ENCODE measurements at places on chromosomes 2 and 18.

DNA sequence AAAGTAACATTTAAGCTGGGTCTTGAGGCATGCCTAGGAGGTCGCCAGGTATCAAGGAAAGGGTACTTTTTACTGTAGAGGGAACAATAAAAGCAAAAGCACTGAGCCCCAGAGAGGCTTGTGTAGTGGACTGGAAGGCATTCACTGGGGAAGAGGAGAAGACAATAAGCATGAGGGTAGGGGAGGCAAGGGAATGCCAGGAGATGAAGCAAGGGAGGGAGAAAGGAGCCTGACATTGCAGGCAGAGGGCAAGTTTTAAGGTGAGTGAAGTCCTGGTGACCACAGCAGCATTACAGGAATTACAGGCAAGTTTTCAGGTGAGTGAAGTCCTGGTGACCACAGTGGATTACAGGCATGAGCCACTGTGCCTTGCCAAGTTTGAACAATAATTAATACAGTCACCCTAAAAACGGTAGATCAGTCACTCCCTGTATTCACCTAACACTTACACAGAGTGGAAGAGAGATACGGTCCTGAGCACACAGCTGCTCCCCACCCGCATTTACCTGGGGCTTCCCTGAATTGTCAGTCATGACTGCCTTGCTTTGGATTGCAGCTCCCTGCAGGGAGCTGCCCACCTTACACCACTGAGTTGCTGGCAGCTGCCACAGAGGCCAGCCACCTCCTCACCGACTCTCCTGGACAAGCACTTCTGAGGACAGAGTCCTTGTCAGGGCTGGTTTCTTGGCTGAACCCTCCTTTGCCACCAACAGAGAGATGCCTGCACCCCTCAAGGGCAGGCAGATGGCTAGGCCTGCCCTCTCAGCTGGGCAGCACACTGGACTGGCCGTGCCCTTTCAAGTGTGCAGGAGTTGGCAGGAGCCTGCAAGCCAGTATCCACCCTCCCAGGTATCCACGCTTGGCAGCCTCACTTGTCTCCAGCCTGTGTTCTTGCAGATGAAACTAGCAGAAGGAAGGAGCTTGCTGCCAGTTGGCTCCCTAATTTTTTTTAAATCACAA is 153.2 kb upstream of the MSH6 start:
- ATAC-seq = no peak

- peak; percentile 94 for ATAC-seq
Measured at GRCh38 chr2:1817256-1818051, 73.1 kb upstream of the PXDN start.

DNA sequence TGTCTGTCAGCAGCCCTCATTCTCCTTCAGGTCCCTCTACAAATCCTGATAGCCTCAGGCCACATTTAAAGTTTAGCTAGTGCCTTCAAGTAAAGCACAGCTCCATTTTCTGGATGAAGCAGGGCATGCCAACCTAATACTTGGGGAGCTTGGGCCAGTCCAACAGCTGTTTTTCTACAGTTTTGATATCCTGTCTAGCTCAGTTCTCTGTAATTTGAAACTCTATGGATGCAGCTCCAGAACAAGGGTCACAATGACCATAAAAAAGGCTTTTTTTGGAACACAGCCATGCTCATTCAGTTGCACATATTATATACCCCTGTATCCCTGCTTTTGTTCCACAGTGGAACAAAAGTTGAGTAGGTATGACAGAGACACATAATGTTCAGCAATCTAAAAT is 373.5 kb downstream of the SUCLG1 start:
- ATAC-seq = no peak

GRCh38 chr2:147294825-147295392 is 549.9 kb upstream of the ACVR2A start:
- no peak for ATAC-seq

GRCh38 chr18:21820811-21821143 is 80.2 kb downstream of the MIB1 start:
- no peak for ATAC-seq

GRCh38 chr2:188576651-188577050 is 285.0 kb downstream of the GULP1 start:
- ATAC-seq = no peak

GRCh38 chr2:172415865-172416183 is 11.6 kb upstream of the ITGA6 start:
- ATAC-seq = no peak

DNA sequence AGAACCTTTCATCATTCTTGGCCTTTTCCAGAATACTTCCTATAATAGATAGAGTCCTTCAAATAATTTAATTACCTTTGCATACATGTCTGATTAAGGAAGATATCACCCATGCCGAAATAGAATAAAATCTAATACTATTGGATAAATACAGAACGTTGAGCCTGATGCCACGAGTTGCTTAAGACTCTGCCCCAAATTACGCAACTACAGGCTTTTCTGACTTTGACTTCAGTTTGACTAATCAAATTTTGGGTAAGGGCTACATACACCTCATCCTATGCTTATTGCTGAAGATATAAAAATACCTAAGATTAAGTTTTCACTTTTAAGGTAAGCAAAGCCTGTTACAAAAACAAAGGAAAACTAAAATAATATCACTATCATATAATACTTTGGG is 1065.1 kb upstream of the NRXN1 start:
- no peak for ATAC-seq

DNA sequence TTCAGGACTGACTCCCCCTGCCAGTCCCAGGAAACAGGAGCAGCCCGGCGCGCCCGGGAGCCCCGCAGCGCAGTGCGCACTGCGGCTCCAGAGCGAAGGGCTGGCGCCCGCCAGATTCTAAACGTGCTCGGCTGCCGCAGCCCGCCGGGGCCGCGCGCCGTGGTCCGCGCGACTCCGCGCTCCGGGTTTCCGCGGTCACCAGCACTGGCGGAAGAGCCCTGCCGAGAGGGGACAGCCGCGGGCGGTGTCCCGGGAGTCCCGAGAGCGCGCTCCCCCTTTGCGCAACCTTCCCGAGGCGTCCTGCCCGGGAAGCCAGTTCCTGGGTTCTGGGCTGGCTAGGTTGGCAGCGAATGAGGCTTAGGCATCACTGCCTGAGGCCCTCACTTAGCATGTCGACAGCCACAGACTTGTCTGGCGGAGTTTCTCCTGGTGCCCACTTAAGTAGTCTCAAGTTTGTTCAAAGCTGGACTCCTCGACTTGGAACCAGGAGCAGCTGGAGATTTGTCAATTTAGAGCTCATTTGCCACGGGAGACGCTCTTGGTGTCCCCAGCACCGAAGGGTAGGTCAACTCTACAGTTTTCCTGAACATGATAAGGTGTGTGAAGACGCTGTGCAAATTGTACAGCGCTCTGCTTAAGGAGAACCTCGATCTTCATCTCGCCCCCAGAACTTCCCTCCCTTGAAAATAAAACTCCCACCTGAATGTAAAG is 1.5 kb upstream of the VSNL1 start:
- peak; percentile 77 for ATAC-seq

DNA sequence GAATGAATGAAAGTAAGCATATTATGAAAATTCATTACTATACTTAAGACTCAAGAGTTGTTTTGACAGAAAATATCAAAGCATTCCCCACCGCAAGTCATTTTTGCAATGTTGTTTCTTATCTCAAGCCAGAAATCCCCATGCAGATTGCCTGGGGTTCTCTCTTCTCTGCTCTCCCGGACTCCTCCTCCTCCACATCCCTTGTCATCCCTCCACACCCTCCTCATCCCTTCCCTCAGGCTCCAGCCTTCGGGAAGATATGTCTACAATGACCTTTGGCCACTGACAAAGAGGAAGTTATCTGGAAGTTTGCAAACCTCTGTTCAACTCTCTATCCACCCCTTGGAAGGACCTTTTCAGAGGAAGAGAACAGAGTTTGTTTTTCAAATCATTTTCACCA is 11.9 kb downstream of the TFCP2L1 start:
- ATAC-seq = peak; percentile 75

- no peak for ATAC-seq
Measured at GRCh38 chr2:26128176-26128575, 44.7 kb upstream of the GAREM2 start.

DNA sequence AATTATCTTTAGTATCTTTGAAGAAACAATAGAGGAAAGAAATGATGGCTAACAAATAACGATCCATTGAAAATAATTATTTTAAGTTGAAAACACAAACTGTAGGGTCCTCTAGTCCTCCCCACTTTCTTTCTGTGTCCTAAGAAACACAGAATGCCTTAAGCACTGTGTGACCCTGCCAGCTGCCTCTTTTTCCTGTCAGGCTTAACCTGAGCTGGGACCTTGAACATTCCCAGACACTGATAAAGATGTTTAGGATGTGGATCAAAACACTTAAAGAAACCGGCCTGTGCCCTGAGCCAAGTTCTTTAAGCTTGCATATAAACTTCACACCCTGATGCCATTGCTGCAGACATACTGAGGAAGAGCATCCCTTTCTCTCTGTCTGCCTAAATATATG is 755.4 kb upstream of the VRK2 start:
- ATAC-seq = no peak

DNA sequence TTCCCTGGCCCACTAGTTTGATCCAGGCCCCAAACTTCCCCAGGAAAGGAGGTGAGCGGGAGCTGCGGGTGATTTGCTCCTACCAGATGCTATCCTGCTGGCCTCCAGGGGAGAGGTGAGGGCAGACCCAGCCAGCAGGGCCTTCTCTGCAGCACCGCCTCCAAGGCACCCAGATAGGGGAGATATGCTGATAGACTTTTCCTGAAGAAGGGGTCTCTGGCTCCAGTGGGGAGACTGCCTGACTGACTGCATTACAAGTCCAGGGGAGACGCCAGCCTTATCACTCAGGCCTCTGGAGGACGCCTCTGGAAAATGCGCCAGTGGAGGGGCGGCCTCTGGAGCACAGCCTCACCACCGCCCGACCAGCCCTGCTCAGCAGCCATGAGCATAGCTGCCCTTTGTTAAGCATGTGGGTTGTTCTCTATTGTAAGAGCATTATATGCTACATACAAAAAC is 60.6 kb upstream of the SMAD7 start:
- no peak for ATAC-seq

DNA sequence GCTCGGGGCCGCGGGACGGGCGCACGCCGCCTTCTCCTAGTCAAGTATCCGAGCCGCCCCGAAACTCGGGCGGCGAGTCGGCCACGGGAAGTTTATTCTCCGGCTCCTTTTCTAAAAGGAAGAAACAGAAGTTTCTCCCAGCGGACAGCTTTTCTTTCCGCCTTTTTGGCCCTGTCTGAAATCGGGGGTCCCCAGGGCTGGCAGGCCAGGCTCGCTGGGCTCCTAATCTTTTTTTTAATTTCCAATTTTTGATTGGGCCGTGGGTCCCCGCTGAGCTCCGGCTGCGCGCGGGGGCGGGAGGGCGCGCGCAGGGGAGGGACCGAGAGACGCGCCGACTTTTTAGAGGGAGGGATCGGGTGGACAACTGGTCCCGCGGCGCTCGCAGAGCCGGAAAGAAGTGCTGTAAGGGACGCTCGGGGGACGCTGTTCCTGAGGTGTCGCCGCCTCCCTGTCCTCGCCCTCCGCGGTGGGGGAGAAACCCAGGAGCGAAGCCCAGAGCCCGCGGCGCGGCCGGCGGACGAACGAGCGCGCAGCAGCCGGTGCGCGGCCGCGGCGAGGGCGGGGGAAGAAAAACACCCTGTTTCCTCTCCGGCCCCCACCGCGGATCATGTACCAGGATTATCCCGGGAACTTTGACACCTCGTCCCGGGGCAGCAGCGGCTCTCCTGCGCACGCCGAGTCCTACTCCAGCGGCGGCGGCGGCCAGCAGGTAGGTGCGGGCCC is 617 bp downstream of the FOSL2 start:
- ATAC-seq = no peak

GRCh38 chr18:24869285-24869684 is 408.8 kb downstream of the HRH4 start:
- ATAC-seq = no peak

- no peak for ATAC-seq
Measured at GRCh38 chr2:60603533-60604190, 50.2 kb upstream of the BCL11A start.

DNA sequence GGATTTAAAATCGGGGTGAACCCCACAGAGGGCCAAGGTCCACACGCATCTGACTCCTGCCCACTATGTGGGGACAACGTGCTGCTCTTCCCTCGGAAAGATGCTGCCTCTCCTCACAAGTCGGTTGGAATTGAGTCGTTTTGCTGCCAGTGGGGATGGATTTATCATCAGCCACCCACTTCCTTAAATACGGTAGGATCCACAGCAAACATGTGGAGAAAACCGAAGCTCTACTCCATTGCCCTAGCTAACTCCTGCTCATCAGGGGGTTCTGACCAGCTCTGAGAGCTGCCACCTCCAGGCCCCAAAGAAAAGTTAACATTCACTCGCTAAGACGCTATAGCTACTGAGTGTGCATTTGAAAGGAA is 80.9 kb downstream of the CHRNA1 start:
- ATAC-seq = peak; percentile 2

GRCh38 chr2:237431837-237432236 is 17.9 kb upstream of the COL6A3 start:
- no peak for ATAC-seq

- no peak for ATAC-seq
Measured at GRCh38 chr2:159722580-159722979, 10.3 kb downstream of the MARCHF7 start.

GRCh38 chr2:39549000-39549399 is 111.9 kb upstream of the MAP4K3 start:
- ATAC-seq = no peak

DNA sequence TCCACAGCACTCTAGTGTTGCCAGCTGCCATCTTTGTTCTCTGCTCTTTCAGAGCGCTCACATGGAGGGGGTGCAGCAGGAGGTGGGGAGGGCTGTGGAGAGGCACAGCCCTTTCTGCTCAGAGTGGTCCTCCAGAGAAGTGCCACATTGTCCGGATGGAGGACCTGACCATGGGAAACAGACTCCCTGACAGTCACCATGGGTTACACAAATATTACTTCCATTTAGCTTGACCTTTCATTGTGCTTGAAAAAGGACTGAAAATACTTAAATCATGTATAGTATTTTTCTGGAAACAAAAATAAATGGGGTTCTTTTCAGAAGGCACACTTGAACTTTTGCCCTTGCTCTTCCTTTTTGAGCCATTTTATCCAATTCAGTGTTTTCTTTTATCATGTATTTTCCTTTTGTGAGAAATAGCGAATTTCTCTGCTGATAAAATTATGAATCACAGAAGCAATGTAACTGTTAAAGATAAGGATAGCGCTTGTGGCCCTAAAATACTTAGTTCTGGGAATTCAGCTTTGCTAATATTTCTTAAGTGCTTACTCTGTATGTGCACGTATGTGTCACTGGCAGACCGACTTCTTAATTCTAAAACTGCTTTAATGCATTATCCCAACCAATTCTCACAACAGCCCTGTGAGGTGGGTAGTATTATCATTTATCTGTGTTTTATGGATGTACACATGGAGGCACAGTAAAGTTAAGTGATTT is 34.2 kb downstream of the SPATS2L start:
- peak; percentile 28 for ATAC-seq

DNA sequence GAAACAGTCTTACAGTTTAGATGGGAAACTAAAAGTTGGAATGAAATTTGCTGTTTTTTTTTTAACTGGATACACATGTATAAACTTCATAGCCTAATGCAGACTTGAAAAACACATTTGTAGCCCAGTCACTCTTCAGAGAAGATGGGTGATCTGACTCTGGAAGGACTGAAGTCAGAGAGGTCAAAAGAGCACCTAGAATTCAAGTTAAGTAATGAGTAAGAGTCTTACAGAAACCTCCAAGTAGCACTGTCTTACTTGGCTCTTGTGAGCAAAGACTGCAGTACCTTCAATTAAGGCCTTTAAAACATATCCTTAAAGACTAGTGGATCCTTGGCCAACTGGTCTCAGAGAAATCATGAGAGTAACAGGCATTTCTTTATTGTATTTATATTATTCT is 41.9 kb downstream of the TRAPPC8 start:
- no peak for ATAC-seq

Measured in motor neuron (in vitro differentiated cells).